CD8-positive, alpha-beta memory T cell (primary cell): ENCODE measurements at places on chromosomes 4 and X. TPM values are rescaled to one million over a fixed set of nuclear protein-coding genes. Genes with fewer than 3 reads are reported as not detected.

Gene LRCH2
- not detected for total RNA-seq

Gene RS1
- total RNA-seq: not detected

Gene WDR13
- total RNA-seq: 48.0 TPM

Gene JAKMIP1
- 14.2 TPM for total RNA-seq

Gene SPOCK3
- not detected for total RNA-seq

Gene PRSS12
- total RNA-seq: not detected

Gene FSTL5
- total RNA-seq: not detected

Gene PAGE2
- not detected for total RNA-seq

Gene IL3RA
- total RNA-seq: 0.44 TPM

Gene GAGE12J
- total RNA-seq: not detected

Gene WAS
- 84.0 TPM for total RNA-seq

Gene LDOC1
- total RNA-seq: 0.88 TPM

Gene SLC9B2
- 37.0 TPM for total RNA-seq

Gene NUDT9
- 18.1 TPM for total RNA-seq

Gene WWC2
- 0.80 TPM for total RNA-seq

Gene GYPE
- 2.9 TPM for total RNA-seq

Gene SSX4B
- total RNA-seq: not detected

Gene ACSL4
- total RNA-seq: 72.4 TPM

Gene CCDC158
- not detected for total RNA-seq

Gene CASP6
- total RNA-seq: 14.9 TPM

Gene HUWE1
- total RNA-seq: 444 TPM

Gene TLR6
- total RNA-seq: 1.2 TPM

Gene CDX4
- total RNA-seq: not detected

Gene H2BW1
- not detected for total RNA-seq

Gene ENPEP
- total RNA-seq: not detected

Gene POU4F2
- not detected for total RNA-seq

Gene PAGE2B
- not detected for total RNA-seq

Gene MFAP3L
- total RNA-seq: 3.3 TPM

Gene GLRA2
- total RNA-seq: not detected

Gene TRMT44
- total RNA-seq: 25.6 TPM

Gene IDH3G
- 61.6 TPM for total RNA-seq

Gene PALLD
- 0.47 TPM for total RNA-seq

Gene GUCY1A1
- not detected for total RNA-seq

Gene RIBC1
- 1.2 TPM for total RNA-seq

Gene SLC6A14
- total RNA-seq: not detected

Gene AFF2
- 0.27 TPM for total RNA-seq

Gene UCHL1
- total RNA-seq: 0.75 TPM

Gene ZIC3
- total RNA-seq: not detected

Gene IGSF1
- total RNA-seq: not detected

Gene PABPC4L
- not detected for total RNA-seq

Gene ZBTB33
- 16.8 TPM for total RNA-seq

Gene APLN
- 0.11 TPM for total RNA-seq

Gene PWWP3B
- not detected for total RNA-seq

Gene EGFL6
- 0.58 TPM for total RNA-seq

Gene HSPA4L
- 0.55 TPM for total RNA-seq

Gene TEX13B
- total RNA-seq: not detected

Gene UGT2B17
- not detected for total RNA-seq

Gene ADGRG2
- total RNA-seq: not detected

Gene CXorf51B
- total RNA-seq: not detected

Gene ZAR1
- not detected for total RNA-seq

Gene RHOH
- total RNA-seq: 148 TPM

Gene EDA
- 0.53 TPM for total RNA-seq

Gene DCAF8L2
- not detected for total RNA-seq

Gene CRLF2
- 0.22 TPM for total RNA-seq
